ENCODE measurements at places on chromosomes 3 and 15.
A peak's percentile ranks its signal among the peaks of the same experiment; 100 is the strongest.

DNA sequence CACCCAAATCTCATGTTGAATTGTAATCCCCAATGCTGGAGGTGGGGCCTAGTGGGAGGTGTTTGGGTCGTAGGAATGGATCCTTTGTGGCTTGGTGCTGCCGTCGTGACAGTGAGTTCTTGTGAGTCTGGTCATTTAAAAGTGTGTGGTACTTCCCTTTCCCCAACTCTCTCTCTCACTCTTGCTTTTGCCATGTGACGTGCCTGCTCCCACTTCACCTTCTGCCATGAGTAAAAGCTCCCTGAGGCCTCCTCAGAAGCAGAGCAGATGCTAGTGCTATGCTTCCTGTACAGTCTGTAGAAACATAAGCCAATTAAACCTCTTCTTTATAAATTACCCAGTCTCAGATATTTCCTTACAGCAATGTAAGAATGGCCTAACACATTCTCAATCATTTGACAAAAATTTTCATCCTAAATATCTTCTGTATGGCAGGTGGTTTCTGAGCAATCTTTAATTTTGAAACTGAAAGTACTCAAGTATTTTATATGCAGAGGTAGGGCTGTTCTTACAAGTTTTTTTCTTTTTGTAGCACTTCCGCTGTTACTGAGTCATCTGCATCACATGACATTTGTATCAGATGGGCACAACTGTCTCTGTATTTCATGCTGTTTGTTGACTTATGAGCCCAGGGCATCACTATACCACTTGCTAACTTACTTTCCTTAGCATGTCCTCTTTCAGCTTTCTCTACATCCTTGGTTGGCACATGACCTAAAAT is 8.8 kb downstream of the RPL39L start:
- peak; percentile 83 for DNase-seq

DNA sequence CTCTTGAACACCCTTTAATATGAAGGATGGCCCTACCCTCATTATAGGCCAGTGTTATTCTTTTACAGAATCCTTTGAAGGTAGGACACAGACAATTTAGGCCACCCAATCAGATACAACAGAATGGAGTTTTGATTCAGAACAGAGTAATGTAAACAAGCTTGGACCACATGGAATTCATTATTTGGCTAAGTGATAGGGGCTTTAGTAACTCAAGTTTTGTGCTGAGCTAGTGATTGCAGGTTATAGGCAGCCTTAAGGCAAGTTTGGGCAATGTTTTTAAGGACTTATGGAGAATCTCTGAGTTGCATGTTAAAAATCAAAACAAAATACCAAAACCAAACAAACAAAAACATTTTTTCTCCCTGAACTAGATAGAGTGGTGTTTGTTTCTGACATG is 312.1 kb upstream of the ROBO1 start:
- DNase-seq, result no peak

- DNase-seq, result no peak
Measured at GRCh38 chr3:70519026-70519425, 206.6 kb upstream of the MDFIC2 start.

DNA sequence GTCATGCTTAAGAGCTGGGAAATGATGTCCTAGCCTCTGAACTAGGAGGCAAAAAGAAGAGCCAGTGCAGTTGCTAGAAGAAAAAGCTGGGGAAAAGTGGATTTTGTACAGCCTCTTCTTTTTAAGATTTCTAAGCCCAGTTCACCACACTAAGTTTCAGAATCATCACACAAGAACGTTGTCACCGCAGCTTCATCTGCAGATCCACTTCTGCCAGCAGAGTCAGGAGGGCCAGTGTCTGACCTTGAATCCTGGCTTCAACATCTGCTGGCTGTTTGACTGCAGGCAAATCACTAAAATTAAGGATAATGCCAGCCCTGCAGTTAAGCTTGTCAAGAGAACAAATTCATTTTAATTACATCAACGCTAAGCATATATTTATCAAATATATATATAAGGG is 36.2 kb downstream of the HDC start:
- no peak for DNase-seq

- no peak for DNase-seq
Measured at GRCh38 chr3:25661694-25662437, 2.8 kb downstream of the TOP2B start.

- no peak for DNase-seq
Measured at GRCh38 chr3:83807511-83807910, 1151.3 kb upstream of the CADM2 start.

GRCh38 chr3:149044339-149045083 is 41.8 kb downstream of the HLTF start:
- DNase-seq, result no peak

- peak; percentile 48 for DNase-seq
Measured at GRCh38 chr15:25783607-25784540, 79.3 kb downstream of the ATP10A start.

- DNase-seq, result no peak
Measured at GRCh38 chr15:25741256-25741580, 121.9 kb downstream of the ATP10A start.
